Naive thymus-derived CD8-positive, alpha-beta T cell (primary cell): ENCODE measurements at places on chromosomes 4 and X.

- no peak overlapping the region for H3K27ac ChIP-seq
- H3K36me3 ChIP-seq: no peaks in the 10 kb centered on the region
- no peaks in the 10 kb centered on the region for H3K27me3 ChIP-seq
- DNase-seq: no peak
These were observed 516.1 kb upstream of the ZFP42 start for GRCh38 chr4:187479511-187479910.

DNA sequence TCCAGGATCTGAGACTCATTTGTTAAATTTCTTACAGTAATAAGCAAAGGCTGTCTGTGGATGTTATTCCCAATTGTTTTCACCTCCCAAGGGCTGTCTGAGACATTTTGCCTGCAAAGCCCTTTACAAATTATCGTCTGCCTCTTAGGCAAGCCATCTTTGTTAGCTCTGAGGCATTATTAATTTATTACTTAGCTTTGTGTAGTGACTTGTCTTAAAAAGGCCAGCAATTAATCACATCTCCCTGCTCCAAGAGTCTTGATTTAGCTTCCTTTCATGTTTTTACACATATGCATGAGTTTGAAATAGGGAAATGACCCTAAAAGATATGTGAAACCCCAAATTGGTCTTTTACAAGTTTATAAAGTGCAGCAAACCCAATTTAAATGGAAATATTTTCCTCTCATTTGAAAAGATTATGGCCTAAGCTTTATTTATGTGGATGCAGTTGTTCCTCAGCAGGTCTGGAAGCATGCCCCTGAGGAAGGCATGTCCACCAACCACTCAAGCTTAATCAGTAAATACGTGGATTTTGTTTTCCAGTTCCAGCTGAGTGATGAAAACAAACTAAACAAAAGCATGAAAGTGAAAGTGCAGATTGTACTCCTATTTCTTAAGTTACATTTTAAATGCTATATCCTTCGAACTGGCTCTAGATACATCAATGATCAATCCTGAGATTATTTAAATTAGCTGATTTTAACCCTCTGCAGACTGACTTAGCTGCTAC is 173.6 kb upstream of the LNX1 start:
- H3K36me3 ChIP-seq: no peaks in the 10 kb centered on the region
- no peak for DNase-seq
- no peak overlapping the region for H3K4me3 ChIP-seq
- H3K27me3 ChIP-seq: no peaks in the 10 kb centered on the region
- no peaks in the 10 kb centered on the region for H3K4me1 ChIP-seq

GRCh38 chrX:39616098-39616729 is 481.5 kb downstream of the BCOR start:
- no peak overlapping the region for H3K27ac ChIP-seq
- peaks cover 12% of the 10 kb centered on the region for H3K4me1 ChIP-seq
- peaks cover 2% of the 10 kb centered on the region for H3K27me3 ChIP-seq
- no peak for DNase-seq
- no peak overlapping the region for H3K4me3 ChIP-seq

GRCh38 chr4:6002492-6002833 is 15.8 kb downstream of the C4orf50 start:
- no peaks in the 10 kb centered on the region for H3K36me3 ChIP-seq
- no peaks in the 10 kb centered on the region for H3K4me1 ChIP-seq
- H3K27me3 ChIP-seq: peaks cover 29% of the 10 kb centered on the region
- no peak for DNase-seq
- H3K4me3 ChIP-seq: no peak overlapping the region

DNA sequence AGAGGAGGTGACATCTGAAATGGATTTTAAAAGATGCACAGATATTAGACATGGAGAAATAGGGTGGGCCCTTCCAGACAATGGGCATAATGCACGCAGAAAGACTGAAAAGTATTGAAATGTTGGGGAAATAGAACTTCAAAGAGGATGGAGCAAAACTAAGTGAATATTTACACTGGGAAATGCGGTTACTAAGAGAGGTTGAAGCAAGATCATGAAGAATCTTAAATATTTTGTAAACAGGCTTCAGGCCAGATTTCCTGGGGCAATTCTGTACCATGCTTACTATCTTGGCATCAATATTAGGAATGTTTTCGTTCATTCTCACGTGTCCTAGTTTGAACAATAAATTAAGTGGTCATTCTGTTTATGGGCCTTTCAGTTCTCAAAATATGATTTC is 216.3 kb downstream of the ADAMTS3 start:
- no peaks in the 10 kb centered on the region for H3K27me3 ChIP-seq
- no peak overlapping the region for H3K4me3 ChIP-seq
- DNase-seq: no peak
- H3K4me1 ChIP-seq: no peaks in the 10 kb centered on the region
- no peaks in the 10 kb centered on the region for H3K36me3 ChIP-seq

- H3K4me3 ChIP-seq: no peak overlapping the region
- peaks cover 8% of the 10 kb centered on the region for H3K36me3 ChIP-seq
- H3K27ac ChIP-seq: no peak overlapping the region
- no peaks in the 10 kb centered on the region for H3K27me3 ChIP-seq
- no peak for DNase-seq
- H3K4me1 ChIP-seq: no peaks in the 10 kb centered on the region
These were observed 114.6 kb downstream of the RASL11B start for GRCh38 chr4:52976523-52977230.

GRCh38 chr4:84790769-84791565 is 175.5 kb downstream of the WDFY3 start:
- DNase-seq: no peak
- H3K27ac ChIP-seq: no peak overlapping the region
- H3K4me1 ChIP-seq: no peaks in the 10 kb centered on the region
- peaks cover 2% of the 10 kb centered on the region for H3K27me3 ChIP-seq
- no peak overlapping the region for H3K4me3 ChIP-seq
- H3K36me3 ChIP-seq: no peaks in the 10 kb centered on the region

DNA sequence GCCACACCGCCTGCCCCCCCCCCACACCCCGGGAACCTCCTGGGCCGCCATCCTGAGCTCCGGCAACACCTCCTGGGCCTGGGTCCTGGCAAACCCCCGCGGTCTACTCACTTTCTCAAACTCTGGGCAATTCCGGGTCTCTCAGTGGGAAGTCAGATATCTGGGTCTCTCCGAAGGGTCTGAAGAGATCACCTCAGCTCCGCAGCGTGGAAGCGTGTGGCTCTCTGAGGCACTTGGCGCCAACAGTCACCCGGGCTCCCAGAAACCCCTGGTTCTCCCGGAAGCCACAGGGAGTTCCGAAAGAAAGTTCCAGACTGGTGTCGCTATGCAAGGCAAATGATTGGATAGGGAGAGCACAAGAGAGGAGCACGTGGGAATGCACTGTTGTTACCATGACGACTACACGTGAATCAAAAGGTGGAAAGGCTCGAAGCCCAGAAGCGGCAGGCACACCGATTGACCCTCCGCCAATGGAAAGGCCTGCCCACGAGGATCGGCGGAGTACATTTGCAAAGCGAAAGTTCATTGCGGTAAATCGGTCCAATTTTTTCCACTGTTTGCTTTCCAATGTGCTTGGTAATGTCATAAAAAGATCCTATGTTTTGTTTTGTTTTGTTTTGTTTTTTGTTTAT is at the start of gene PNMA6E:
PNMA6E (minus strand) TSS at position 218 of the 632 bp plus-strand sequence. CDS start 2,501 bp downstream, outside the sequence.
- DNase-seq: no peak
- H3K4me1 ChIP-seq: no peaks in the 10 kb centered on the region
- no peaks in the 10 kb centered on the region for H3K36me3 ChIP-seq
- no peak within 1 kb of the TSS for H3K27ac ChIP-seq
- no peak within 1 kb of the TSS for H3K4me3 ChIP-seq
- no peaks in the 10 kb centered on the region for H3K27me3 ChIP-seq

DNA sequence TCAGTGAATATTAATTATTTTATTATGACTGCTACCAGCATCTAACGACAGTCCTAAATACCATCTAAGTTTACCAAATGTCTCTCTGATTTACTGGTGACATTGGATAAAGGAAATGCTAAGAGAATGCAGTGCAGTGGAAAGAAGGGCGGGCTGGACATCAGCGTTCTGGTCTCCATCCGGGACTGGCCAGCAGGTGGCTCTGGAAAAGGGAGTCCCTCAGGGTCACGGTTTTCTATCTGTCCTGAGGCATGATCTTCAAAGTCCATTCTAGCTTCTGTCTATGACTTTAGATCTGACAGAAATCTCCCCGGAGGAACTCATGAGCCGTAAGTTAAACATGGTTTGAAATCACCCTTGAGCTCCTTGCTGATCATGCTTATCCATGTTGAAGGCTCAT is 3.3 kb downstream of the TRIM2 start:
- H3K36me3 ChIP-seq: no peaks in the 10 kb centered on the region
- no peak for DNase-seq
- H3K27me3 ChIP-seq: no peaks in the 10 kb centered on the region
- no peak overlapping the region for H3K4me3 ChIP-seq
- no peak overlapping the region for H3K27ac ChIP-seq

DNA sequence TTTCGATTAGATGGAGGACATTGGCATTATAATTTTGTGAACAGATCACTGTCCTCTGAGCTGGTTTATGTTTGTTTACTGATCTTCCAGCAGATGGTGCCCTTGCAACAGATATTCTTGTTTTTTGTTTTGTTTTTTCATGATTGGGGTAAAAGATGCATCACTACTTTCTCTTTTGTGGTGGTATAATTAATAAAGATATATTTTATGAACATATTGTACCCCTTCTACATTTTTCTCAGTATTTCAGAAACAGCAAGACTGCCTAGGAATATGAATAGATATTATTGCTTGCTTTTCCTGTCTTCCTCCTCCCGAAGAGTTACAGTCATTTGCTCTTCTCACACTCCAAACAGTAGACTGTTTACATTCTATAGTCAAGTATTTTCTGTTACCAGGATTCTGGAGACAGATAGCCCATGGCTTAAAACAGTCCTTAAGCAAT is 905.2 kb downstream of the TRAM1L1 start:
- H3K27me3 ChIP-seq: no peaks in the 10 kb centered on the region
- H3K27ac ChIP-seq: no peak overlapping the region
- H3K4me3 ChIP-seq: no peak overlapping the region
- H3K4me1 ChIP-seq: no peaks in the 10 kb centered on the region

DNA sequence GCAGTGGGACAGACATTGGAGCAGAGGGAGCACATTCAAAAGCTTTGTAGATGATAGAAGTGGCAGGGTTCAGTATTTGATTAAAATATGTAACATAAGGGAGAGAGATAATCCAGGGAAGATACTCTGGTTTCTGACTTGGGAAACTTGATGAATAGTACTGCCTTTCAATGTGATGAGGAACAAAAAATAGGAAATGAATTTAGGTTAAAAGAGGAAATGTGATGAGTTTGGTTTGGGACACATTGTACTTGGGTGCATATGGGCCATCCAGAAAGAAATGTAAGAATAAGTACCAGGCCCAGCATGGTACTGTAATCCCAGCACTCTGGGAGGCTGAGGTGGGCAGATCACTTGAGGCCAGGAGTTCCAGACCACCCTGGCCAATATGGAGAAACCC is 20.9 kb upstream of the NDNF start:
- H3K27me3 ChIP-seq: no peaks in the 10 kb centered on the region
- H3K4me1 ChIP-seq: no peaks in the 10 kb centered on the region
- no peaks in the 10 kb centered on the region for H3K36me3 ChIP-seq
- no peak for DNase-seq
- H3K4me3 ChIP-seq: no peak overlapping the region

GRCh38 chrX:109952985-109953905 is 49.7 kb upstream of the TMEM164 start:
- H3K4me1 ChIP-seq: peaks cover 5% of the 10 kb centered on the region
- H3K36me3 ChIP-seq: no peaks in the 10 kb centered on the region
- no peak for DNase-seq
- no peaks in the 10 kb centered on the region for H3K27me3 ChIP-seq
- H3K27ac ChIP-seq: no peak overlapping the region

GRCh38 chr4:138674209-138674608 is 341.4 kb upstream of the NOCT start:
- no peak overlapping the region for H3K27ac ChIP-seq
- H3K27me3 ChIP-seq: no peaks in the 10 kb centered on the region
- no peak overlapping the region for H3K4me3 ChIP-seq
- H3K36me3 ChIP-seq: no peaks in the 10 kb centered on the region

- H3K4me3 ChIP-seq: no peak overlapping the region
- H3K27ac ChIP-seq: no peak overlapping the region
- no peaks in the 10 kb centered on the region for H3K27me3 ChIP-seq
- no peaks in the 10 kb centered on the region for H3K36me3 ChIP-seq
- DNase-seq: no peak
- H3K4me1 ChIP-seq: peaks cover 41% of the 10 kb centered on the region
These were observed 56.0 kb downstream of the SPRY1 start for GRCh38 chr4:123452616-123453015.

DNA sequence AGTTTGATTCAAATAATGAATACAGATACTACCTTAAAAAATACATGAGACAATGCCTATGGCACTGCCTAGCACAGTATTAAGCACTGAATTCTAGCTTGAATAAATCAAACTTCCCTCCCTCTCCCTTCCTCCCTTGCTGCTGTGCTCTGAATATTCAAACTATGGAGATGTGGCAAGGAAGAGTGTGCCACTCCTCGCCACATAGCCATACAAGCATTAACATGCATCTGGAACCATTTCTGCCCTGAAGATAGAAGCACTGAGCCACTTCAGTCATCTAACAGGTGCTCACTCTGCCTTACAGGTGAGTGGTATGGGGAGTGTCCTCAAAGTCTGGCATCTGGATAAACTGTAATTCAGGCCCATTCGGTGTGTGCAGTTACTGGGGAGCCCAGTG is 276.9 kb downstream of the ARHGAP24 start:
- peaks cover 4% of the 10 kb centered on the region for H3K27me3 ChIP-seq
- no peaks in the 10 kb centered on the region for H3K36me3 ChIP-seq
- no peak overlapping the region for H3K27ac ChIP-seq
- H3K4me1 ChIP-seq: no peaks in the 10 kb centered on the region
